ENCODE measurements at places on chromosomes 6 and 20.

- no peak for DNase-seq
Measured at GRCh38 chr20:33552519-33552918, 62.6 kb downstream of the CBFA2T2 start.

DNA sequence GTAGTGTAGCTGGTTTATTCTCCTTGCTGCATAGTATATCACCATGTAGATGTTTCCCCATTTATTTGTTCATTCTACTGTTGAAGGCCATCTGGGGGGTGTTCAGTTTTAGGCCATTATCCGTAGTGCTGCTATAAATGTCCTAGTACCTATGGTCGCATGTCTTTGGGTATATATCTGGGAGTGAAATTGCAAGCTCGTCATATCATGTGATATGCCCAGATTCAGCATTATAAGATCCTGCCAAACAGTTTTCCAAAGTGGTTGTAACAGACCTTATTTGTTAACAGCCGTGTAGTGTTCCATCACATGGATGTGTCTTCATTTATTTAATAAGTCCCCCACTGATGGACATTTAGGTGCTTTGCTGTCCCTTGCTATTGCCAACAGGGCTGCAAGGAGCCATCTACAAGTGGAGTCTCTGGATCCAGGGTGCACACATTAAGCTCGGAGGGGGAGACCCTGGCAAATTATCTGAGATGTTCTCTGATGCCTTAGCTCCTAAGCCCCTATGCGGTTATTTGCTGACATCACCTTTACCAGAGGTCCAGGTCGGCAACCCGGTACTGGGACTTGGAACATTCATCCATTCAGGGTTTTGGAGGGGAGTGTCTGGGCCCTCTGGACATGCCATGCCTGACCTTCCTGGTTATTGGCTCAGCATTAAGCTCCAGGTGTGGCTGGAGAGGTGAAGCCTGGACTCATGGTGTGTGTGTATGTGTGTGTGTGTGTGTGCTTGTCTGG, 16.9 kb downstream of the LBP start:
- DNase-seq: no peak

DNA sequence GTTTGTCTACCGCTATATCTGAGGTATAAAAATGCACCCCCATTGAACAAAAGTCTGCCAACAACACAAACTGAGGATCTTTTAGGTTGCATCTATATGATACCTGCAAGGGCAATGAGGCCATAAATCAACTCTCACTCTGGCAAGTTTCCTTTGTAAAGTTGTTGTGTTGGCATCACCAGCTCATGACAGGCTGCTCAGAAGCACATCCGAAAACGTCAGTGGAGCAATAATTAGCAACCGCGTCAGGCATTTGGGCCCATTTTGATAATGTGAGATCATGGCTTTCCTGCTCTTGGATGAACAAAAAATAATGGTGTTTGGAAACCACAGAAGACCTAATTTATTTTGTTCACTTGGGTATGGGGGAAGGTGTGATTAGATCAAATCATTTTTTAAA, 12.0 kb upstream of the SLC22A3 start:
- DNase-seq: no peak

DNA sequence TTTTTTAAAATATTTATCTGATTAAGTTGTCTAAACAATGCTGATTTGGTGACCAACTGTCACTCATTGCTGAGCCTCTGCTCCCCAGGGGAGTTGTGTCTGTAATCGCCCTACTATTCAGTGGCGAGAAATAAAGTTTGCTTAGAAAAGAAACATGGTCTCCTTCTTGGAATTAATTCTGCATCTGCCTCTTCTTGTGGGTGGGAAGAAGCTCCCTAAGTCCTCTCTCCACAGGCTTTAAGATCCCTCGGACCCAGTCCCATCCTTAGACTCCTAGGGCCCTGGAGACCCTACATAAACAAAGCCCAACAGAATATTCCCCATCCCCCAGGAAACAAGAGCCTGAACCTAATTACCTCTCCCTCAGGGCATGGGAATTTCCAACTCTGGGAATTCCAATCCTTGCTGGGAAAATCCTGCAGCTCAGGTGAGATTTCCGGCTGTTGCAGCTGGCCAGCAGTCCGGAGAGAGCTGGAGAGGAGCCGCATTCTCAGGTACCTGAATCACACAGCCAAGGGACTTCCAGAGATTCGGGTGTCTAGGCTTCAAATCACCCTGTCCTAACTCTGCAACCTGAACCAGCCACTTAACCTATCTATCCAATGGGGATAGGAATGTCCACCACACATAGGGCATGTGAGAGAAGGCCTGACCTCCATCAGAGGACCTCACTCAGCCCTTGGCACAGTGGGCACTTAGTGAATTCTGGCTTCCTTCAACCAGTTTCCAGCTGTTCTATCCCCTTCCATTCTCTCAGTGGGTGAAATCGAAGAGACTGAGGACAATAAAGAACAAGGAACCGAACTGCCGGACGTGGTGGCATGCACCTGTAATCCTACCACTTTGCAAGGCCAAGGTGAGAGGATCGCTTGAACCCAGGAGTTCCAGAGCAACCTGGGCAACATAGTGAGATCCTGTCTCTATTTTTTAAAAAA, 3.1 kb downstream of the TNF start:
- DNase-seq: no peak

- DNase-seq: peak; percentile 79
Measured at GRCh38 chr6:90256698-90257485, 39.8 kb downstream of the BACH2 start.
